ENCODE measurements at places on chromosomes 13 and 19.
A peak's percentile ranks its signal among the peaks of the same experiment; 100 is the strongest.

- DNase-seq: no peak
These were observed 326.0 kb downstream of the HS6ST3 start for GRCh38 chr13:96415831-96416385.

- no peak for DNase-seq
These were observed 23.5 kb upstream of the LAIR1 start for GRCh38 chr19:54387991-54388801.

- DNase-seq: no peak
These were observed 453 bp upstream of the PDCD2L start for GRCh38 chr19:34403784-34404108.

GRCh38 chr19:4064496-4065260 lies 2.0 kb downstream of the ZBTB7A start:
- DNase-seq: no peak

- no peak for DNase-seq
These were observed 55.1 kb downstream of the RFX2 start for GRCh38 chr19:6055013-6055795.

DNA sequence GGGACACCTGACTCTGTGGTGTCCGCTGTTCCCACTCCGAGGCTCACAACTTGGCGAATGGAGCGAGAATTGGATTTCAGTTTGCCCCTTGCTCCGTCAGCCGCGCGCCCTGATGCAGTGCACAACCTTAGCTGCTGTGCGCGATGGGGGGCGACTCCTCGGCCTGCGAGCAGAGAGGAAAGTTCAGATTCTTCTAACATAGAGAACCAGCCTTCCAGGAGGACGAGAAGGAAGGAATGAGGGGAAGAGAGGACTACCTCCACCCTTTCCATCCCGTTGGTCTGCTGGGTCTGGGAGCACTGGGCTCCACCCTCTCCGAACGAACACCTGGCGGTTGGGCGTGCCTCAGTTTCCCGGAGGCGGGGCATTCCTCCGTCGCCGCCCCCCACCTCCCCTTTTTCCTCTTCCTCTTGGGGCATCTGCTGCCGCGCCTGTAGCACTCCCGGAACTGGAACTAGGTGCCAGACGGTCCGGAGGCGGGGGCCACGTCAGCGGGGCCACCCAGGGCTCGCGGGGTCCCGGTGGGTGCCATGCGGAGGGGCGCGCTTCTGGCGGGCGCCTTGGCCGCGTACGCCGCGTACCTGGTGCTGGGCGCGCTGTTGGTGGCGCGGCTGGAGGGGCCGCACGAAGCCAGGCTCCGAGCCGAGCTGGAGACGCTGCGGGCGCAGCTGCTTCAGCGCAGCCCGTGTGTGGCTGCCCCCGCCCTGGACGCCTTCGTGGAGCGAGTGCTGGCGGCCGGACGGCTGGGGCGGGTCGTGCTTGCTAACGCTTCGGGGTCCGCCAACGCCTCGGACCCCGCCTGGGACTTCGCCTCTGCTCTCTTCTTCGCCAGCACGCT lies at the start of gene KCNK6:
Gene KCNK6, plus strand, starts transcription at position 425 of the 838 bp plus-strand sequence. Its CDS starts 106 bp downstream, at position 531.
- no peak for DNase-seq

DNA sequence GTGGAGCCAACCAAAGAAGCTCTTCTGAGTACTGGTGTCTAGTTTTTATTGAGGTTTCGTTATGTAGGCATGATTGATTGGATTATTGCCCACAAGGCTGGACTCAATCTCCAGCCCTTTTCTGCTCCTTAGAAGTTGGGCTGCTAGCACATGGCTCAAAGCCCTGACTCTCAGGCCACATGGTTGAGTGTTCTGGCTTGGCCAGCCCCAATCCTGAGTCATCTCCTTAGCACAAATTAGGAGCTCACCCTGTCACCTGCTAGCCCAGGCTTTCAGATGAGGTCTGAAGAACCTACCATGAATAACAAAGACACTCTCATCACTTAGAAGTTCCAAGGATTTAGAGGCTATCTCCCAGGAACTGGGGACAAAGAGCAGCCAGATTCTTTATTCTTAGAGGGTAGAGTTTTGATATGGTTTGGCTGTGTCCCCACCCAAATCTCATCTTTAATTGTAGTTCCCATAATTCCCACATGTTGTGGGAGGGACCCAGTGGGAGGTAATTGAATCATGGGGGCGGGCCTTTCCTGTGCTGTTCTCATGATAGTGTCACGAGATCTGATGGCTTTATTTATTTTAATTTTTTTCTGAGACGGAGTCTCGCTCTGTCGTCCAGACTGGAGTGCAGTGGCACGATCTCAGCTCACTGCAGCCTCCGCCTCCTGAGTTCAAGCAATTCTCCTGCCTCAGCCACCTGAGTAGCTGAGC lies 11.3 kb downstream of the DPY19L3 start:
- DNase-seq: peak; percentile 35

GRCh38 chr19:48392860-48393558 lies 459 bp upstream of the GRIN2D start:
- no peak for DNase-seq

DNA sequence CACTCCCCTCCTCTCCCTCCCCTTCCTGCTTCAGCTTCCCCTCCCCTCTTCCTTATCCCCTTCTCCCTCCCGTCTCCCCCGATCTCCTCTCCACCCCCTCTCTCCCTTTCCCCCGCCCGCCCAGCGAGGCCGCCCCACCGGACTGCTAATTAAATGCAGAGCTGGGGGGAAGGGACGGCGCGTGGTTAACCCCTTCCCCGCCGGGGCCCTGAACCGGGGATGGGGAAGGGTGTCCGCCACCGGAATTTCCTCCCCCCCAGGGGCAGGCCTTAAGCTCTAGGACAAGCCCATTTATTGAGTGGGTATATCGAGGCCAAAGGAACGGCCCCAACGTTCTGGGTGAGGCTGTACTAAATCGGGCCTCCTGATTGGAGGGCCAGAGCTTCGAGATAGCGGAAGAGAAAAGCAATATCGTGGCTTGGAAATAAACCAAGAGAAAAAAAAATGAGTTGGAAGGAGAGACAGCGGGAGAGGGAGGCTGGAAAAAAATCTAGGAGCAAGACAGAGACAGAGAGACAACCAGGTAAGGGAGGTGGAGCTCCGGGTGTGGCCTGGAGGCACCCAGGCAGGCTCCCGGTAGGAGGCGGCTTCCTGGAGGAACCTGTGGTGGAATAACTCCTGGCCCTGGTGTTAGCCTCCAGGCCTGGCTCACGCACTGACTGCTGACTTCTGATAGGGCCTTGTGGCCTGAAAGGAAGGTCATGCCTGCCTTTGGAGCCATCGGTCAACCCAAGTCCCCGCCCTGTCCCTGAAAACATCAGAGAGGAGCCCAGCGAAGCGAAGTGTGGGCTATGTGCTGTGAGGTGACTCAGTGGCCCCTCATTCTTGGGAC lies 11.6 kb upstream of the JUND start:
- no peak for DNase-seq

DNA sequence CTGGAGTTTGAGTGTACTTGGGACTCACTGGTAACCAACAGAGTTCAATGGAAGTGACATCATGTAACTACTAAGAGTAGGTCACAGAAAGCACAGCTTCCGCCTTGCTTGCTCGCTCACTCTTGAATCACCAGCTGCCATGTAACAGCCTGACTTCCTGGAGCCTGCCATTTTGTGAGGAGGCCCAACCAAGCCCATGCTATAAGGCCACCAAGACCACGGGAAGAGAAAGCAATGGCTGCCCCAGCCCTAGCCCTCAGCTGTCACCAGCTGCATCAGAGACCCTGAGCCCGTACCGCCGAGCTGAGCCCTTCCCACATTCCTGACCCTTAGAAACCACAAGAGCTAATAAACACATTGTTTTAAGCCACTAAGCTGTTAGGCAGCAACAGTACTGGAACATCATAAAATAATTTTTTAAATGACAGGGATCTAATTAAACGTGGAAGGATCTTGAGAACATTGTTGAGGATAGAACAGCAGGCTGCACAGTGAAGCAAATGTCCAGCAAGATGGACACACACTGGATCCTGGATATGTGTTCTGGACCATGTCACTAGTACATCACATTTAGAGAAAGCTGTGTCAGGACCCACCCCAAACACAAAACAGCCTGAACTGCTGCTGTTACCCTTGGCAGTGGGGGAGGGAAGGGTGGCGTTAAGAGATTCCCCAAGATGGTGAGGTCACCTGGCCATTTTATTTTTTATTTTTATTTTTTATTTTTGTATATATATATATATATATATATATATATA lies 21.7 kb upstream of the LDLR start:
- DNase-seq: no peak

- DNase-seq: no peak
These were observed 12.0 kb downstream of the EBPL start for GRCh38 chr13:49679246-49679645.

DNA sequence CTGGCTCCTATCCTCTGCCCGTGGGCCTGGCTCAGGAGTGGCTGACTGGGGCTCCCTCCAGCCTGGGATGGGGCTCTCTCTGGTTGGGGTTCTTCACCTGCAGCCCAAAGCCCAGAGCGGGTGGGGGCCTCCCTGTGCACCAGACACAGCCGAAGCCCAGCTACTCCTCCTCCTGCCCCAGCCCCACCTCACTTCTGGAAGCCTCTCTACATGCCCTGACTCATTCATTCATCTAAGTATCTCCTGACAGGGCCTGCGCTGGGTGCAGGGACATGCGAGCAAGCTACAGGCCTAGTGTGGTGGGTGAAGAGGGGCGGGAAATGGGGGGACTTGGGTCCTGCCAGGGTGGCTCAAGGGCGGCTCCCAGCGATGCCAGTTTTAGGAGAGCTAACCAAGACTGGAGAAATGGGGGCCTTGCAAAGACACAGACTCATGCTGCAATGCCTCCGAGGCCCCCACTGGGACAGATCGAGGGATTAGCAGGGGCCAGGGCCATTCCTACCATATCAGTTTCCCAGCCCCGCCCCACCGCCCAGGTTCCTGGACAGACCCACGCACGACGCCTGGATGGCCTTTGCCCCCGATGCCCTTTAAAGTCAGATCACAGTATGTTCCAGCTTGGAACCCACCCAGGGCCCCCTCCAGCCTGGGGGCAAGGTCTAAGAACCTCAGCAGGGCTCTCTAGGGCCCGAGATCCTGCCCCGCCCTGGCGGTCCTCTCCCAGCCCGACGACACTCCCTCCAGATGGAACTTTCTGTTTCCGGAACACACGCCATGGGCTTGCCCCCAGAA lies 12.6 kb downstream of the LSM4 start:
- no peak for DNase-seq

- DNase-seq: no peak
These were observed 5.0 kb upstream of the ONECUT3 start for GRCh38 chr19:1748115-1748872.

- DNase-seq: no peak
These were observed 9.1 kb downstream of the AP2S1 start for GRCh38 chr19:46841458-46842083.

GRCh38 chr13:77846173-77846572 lies 72.5 kb downstream of the EDNRB start:
- DNase-seq: no peak

Measured in NCI-H446 treated with DMSO at 0.1 percent for 48 hours (cell line).